ENCODE measurements at places on chromosomes 4 and X.

DNA sequence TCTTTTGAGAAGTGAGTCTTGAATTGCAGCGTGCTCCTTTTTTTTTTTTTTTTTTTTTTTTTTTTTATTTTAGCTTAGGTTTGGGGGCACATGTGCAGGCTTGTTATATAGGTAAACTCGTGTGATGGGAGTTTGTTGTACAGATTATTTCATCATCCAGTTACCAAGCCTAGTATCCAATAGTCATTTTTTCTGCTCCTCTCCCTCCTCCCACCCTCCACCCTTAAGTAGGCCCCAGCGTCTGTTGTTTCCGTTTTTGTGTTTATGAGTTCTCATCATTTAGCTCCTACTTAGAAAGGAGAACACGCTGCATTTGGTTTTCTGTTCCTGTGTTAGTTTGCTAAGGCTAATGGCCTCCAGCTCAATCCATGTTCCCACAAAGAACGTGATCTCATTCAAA, 81.3 kb upstream of the TSPAN5 start:
- DNase-seq = no peak

GRCh38 chr4:125676156-125676555, 361.4 kb downstream of the FAT4 start:
- DNase-seq = no peak

DNA sequence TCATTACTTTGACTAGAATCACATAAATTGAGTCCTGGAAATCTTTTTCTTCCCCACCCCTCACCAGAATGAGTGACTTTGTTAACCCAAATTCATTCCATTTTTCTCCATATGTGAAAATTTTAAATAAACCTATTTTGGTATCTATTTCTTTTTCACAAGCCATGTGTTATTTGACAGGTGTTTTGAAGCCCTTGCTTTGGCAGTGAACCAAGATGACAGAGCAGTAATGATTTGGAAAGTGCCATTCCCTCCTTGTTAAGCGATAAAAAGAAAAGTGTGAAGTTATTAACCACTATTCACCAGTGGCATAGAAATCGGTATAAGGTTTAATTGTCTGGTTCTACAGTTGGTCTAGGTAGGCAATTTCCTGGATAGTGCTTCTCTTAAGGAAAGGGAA, 66.1 kb downstream of the POLA1 start:
- DNase-seq = no peak

DNA sequence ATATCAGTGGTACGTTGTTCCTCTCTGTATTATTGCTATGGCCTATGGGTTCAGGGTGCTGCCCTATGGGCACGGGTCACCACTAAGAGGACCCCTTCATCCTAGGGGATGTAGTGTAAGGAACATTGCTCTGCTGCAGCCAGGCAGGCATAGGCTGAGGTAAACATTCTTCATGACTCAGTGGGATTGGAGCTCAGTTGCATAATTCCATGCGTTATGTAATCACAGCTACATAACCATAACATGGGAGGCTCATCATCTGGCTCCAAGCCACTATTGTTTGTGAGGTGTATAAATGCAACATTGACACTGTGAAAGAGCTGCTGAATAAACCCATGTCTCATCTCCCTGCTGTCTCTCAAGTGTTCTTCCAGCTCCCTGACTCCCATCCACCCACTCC, 375.2 kb downstream of the MAGEE1 start:
- DNase-seq = no peak

DNA sequence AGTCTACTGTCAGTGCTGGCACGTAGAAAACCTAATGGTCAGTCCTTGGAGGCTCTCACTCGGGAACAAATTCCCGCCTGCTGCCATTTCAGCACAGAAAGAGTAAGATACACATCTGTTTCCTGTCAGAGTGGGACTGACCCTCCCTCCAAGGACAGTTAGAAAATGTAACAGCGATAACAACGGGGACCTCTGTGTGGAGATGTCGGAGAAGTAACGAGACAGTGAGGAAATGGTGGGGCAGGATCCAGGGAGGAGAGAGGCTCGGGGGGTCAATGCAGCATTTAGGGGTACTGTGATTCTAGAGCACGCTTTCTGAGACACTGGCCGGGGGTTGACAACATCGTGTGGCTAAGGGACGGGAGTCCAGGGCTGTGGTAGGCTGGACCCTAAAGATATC, 36.0 kb upstream of the SORCS2 start:
- no peak for DNase-seq

GRCh38 chrX:134599184-134599914, 58.9 kb downstream of the PLAC1 start:
- no peak for DNase-seq

DNA sequence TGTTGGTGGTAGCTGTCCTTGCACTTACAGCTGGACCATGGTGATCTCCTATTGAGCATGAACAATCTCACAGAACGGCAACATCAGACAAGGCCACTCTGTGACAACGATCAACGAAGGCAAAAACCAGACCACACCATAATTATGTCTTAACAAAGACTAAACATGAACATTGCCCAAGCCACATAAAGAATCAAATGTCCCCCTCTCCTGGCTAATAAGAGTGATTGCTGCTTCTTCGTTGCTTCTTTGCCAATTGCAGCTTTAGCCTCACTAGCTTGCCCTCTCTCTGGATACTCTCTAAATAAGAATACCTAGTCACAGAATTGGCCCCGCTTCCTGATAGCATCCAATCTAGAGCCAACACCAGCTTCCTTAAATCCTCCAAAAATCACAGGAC, 41.5 kb upstream of the PGRMC1 start:
- no peak for DNase-seq

DNA sequence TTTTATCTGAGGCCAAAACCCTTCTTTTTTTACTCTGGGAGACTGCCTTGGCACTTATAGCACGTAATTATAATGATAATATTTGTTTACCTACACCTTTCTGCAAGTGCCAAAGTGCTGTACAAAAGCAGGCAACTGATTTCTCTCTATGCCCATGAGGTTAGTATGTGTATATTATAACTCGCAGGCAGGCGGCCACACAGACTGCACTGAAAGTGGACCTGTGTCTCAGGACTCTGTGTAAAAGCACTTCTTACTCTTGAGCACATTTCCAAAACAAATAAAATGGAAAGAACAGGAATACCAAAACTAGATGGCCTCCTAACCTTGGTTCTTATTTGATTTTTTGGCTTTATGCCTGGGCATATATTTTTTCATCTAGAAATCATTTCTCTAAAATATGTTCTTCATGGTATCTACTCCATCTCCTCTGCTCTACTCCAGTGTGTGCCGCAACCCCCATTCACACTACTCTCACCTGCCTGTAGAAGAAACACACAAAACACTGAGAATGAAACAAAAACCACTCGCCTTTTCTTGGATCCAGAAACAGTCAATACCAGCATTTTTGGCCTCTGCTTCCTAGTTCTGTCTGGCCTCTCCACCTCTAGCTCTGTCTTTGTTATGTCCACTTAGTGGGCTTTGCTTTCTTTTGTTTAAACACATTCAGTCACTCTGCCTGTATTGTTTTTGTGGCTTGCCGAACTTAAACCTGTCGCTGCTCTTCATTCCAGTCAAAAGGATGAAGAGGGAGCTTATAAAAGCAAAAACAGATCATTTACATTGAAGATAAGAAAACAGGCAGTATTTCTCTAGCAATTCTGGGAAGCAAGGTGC, 934.5 kb upstream of the TENM3 start:
- no peak for DNase-seq

DNA sequence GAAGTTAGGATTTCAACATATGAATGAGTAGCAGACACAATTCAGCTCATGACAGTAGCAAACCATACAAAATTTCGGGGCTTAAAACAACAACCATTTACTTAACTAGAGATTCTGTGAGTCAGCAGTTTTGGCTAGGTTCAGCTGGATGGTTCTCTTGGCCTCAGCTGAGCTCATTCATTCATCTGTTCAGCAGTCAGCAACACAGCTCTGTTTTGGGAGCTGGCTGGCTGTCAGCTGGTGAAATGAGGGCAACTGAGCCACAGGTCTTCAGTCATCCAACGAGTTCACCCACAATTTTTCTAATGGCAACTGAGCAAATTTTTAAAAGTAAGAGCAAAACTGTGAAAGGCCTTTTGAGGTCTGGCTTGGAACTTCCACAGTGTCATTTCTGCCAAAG, 2005.1 kb upstream of the AGA start:
- DNase-seq = no peak

DNA sequence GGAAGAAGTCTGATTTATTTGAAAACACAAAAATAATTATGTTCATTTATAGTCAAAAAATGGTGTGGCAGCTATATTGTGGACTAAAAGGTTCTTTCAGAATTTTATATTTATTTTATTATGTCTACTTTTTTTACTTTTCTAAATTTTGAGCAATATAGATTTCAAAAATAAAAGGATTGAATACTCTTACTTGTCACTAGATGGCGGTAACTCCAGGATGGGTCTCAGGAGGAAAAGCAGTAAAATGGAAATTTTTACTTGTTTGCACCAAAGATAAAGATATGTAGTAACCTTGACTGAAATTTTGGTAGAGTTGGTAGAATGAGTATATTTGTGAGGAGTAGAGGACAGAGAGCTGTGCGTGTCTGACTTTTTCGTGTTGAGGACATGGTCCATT, 14.5 kb upstream of the DACH2 start:
- DNase-seq = no peak

- DNase-seq = no peak
Observed at GRCh38 chr4:84481860-84482245, 17.2 kb downstream of the NKX6-1 start.

GRCh38 chr4:165502916-165503907, 124.4 kb downstream of the CPE start:
- DNase-seq = no peak

- no peak for DNase-seq
Observed at GRCh38 chr4:47746122-47746521, 91.7 kb downstream of the CORIN start.

DNA sequence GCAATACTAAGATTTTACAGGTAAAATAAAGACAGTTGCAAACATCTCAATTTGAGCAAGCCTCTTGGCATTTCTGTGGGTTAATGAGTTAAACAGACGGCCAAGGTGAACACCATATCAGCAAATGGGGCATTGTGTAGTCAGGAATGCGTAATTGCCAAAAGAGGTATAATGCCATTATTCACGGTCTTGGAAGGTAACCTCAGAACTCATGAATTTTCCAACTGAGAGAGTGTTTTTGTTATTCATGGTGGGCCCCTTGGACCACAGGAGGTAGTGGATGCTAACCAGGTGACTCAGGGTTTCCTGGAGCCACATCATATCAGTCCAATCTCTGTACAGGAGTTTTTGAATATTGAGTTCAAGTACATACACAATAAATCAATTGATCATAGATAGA, 368.0 kb upstream of the TECRL start:
- no peak for DNase-seq

DNA sequence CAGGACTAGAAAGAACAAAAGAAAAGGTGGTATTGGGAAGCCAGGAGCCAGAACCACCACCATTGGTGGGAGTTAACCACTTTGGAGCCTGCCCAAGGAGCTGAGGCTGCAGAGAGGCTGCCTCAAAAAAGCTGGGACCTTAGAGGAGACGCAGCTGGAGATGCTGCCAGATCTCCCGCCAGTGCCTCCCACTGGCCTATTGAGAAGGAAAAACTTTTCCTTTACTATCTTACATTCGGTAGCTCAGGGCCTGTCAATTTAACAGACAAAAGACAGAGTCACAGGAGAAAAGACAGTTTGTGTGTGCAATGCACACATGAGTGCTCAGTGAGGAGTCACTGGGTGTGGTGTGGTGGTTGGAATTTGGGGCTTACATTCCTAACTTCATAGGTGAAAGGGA, 52.4 kb upstream of the HPSE start:
- no peak for DNase-seq

DNA sequence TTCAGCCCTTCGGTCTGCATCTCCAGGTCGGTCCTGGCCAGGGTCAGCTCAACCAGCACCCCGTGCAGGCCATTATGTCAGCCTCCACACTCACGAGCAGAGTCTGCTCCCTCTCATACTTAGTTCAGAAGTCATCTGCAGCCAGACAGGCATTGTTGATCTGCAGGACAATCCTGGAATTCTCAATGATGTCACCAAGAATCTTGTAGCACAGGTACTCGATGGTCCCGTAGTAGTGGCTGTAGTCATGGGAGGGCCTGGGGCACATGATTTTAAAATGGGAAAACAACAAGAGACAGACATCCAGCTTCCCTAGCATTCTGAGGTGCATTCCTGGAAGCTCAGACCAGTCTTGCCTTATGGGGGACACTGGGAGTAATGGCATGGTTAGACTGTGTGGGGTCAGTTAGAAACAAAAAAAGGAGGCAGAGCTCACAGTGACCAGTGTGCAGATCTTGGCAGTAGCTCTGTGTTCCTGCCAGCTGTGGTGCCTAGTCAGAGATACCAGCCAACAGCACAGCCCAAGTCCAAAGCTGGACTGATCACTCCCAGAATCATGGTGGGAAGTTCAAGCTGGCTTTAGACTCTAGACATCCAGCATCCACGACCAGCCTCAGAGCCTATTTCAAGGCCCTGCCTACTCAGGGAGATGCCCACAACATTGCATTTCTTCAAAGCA, 31.9 kb downstream of the LRIT3 start:
- no peak for DNase-seq
